ENCODE measurements at places on chromosomes 1 and 21.

- DNase-seq: peak; percentile 85
Measured at GRCh38 chr1:203278082-203278884, 27.0 kb upstream of the BTG2 start.

DNA sequence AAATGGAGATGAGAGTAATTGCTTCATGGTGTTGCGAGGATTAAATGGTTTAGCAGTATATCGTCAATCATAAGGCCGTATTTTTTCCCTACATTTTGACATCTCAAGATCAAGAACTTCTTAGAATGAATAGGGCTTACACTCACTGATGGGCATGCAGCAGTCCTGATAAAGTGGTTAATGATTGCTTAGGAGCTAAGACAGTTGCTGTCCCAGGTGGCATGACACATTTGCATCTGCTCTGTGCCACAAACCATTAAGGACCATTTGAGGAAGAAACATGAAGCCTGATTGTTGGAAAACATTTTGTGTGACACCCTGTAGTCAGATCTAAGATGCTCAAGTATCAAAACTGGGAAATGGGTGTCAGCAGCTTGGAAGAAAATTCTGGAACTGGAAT is 81.0 kb upstream of the SGIP1 start:
- no peak for DNase-seq

DNA sequence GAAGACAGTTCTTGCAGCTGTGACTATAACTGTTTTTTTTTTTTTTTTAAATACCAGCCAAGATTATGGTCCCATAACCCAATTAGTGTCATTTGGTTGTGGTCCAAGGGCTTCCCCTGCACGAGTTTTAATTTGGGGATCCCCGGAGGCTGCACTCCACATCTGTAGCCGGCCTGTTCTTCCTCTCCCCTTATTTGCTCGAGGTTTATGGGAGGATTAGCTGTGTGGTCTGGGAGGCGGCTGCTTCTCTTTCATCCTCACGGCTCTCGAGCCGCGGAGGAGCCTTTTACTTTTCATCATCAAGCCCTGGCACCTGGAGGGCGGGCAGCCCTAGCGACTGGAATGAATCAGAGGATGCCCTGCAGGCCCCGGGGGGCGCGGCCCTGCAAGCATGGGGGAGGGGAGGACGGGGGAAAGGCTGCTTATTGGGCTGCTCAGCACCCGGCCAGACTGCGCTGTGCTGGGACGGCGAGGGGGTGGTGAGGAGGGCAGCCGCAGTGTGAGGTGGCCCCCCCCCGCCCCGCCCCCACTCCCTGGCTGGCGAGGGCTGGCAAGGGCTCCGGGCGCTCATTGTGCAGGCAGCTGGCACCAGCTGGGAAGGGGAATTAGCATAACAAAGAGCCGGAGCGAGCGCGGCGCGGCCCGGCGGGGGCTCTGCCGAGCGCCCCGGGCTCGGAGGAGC is 18.5 kb downstream of the SERTAD4 start:
- peak; percentile 85 for DNase-seq

DNA sequence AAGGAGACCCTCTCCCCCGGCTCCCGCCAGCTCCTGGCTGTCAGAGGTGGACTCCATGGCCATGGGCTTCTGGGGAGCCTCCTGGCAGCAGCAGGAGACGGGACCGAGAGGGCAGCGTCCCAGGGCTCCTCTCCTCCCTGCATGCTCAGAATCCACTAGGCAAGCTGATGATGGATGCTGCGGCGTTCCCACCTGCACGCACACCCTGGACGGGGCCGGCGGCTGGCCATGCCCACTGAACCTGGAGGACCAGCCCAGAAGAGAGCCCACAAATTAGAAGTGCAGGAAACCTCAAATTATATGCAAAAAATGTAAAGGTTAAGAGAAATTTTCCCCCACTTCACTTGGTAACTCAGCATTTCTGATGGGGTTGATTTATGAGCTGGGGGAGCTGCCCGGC is 77.3 kb upstream of the ARHGEF16 start:
- no peak for DNase-seq

DNA sequence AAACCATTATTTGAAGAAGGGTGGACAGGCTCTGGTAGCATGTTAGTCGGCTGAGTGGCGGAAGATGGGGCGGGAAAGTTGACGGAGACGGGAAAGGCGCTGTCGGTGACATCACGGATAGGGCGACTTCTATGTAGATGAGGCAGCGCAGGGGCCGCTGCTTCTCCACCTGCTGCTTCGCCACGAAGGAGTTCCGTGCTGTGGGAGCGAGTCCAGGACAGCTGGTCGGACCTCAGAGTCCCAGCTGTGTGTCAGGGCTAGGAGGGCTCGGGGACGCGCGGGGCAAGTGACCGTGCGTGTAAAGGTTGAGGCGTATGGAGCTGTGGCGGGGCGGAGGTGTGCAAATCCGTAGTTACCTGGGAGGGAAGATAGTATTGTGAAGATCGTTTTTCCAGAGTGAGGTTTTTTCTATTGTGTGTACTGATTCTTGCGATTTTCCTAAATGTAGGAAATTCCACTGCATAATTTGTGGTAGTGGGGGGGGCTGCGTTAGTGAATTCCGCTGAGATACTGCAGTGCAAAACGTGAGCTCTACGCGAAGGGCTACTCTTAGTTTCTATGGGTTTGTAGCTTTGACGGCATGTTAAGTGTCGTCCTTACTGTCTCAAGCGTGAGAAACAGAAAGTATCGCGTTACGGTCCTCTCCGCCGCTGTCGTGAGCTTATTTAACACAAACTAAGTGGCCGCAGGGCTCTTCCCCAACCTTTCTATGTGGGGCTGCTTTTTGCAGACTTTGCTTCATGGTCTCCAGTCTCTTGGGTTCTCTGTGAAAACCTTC is 111.2 kb upstream of the NBPF11 start:
- DNase-seq: peak; percentile 14

- no peak for DNase-seq
Measured at GRCh38 chr1:78223417-78224215, 177.8 kb downstream of the GIPC2 start.

DNA sequence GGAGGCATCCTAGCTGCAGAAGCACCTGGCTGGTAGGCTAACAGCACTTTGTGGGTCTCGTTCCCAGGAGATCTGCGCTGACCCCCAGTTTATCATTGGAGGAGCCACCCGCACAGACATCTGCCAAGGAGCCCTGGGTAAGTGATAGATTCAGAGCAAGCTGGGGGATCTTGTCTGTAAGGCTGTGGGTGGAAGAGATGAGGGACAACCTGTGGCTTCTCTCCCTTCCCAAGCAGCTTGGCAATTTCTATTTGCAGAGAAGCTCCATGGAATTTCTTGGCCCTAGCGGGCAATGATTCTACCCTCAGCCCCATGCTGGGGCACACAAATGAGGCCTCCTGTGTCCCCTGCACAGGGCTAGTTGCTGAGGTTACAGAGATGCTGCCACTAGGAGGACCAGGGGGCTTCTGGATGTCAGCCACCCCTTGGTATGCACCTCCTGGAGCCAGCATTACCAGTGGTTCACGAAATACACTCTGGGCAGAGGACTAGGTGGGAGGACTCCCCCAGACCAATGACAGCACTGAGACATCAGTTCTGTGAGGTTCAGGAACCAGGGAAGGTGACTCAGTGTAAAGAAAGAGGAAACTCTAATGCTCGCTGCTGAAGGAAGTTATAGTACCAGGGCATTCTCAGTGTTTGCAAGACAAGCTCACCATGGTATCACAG is 5.5 kb downstream of the CAPN2 start:
- no peak for DNase-seq

- DNase-seq: no peak
Measured at GRCh38 chr1:78471890-78472620, 18.7 kb upstream of the PTGFR start.

DNA sequence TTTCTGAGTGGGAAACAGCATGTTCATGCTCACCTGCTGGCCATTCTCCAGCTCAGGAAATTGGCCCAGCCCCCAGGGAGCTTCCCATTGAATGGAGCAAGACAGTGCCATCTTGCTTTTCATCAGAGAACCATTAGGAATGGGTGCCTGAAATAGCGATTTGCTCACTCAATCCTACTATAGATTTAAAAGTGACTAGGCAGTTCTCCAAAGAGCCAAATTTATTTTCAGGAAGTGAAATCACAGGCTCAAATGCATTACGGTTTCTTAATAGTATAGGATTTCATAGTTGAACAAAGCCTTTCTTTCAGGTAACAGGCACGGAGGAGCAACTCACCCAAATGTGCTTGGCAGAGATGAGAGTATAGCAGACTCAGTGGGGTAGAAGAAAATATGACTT is 272.1 kb downstream of the GRIK1 start:
- DNase-seq: no peak

GRCh38 chr1:3053366-3053980 is 15.5 kb upstream of the PRDM16 start:
- DNase-seq: no peak

GRCh38 chr1:116765962-116766361 is 11.7 kb downstream of the CD2 start:
- DNase-seq: no peak

DNA sequence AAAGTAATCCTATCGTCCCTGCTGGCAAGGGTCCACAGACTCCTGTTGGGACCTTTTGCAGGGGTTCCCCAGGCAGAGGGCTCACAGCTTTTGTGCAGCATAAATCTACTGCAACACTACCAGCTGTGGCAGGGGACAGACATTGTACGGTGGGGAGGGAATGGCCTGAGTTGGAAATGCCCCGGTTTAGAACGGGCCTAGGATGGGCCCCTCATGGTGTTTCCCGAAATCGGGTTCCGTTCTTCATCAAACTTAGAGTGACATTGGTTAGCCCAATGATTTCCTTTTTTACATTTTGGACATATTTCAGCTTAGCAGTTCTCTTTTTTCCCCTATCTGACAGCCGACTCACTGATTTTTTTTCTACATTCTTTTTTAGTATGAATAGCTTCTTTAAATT is 26.5 kb upstream of the SAMD11 start:
- no peak for DNase-seq

- no peak for DNase-seq
Measured at GRCh38 chr1:203039609-203040512, 13.6 kb downstream of the PPFIA4 start.

DNA sequence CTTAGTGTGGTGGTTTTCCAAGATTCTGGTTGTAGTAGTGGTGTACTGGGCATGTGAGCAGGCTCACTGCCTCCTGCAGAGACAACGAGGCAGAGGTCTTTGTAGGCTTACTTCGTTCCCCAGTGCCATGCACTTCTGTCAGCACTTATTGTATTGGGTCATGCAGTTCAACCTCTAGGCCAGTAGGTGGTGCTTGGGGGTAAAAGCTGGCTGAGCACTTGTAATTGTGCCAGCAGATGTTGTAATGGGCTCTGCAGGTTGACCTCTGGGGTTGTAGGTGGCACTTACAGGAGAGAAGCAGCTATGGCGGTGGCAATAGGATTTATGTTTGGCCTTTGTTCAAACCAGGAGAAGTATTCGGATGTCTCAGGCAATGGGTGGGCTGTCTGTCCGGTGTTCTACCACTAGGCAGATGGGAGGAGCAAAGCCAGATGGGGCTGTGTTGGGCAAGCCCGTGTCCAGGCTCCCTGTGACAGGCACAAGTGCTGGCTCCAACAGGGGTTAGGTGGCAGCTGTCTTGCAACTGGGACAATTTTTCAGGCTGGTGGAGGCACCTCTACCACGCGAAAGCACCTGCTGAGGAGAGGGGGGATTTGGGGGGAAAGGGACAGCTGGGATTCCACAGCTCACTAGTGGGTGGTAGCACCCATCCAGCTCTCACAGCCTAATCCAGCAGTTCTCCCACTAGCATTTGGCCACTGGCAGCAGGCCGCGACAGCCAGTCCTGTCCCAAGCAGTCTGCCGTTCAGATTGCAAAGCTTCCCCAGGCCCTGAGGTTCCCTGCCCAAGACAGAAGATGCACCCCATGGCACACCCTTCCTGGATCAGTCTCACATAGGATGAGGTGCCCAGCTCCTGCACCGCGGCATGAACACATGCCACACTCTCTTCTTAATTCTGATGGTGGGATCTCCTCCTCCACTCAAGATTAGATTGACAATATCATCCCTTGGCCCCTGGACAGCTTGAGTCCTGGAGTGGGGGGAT is 274.5 kb downstream of the CTH start:
- DNase-seq: no peak

DNA sequence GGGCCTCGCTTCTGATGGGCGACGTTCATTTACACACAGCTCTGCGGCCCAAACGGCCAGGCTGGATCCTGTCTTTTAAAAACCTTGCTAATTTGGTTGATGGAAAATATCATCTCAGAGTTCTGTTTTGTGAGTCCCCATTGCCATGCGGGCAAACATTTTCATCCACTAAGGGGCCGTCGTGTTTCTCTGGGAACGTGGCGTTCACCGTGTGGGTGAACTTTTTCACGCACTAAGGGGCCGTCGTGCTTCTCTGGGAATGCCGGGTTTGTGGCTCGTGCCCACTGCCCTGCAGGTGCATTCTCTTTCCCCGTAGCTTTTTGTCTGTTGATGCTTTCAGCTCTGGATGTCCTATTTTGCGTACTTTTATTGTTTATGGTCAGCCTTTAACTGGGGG is 6.8 kb downstream of the COL18A1 start:
- DNase-seq: no peak

DNA sequence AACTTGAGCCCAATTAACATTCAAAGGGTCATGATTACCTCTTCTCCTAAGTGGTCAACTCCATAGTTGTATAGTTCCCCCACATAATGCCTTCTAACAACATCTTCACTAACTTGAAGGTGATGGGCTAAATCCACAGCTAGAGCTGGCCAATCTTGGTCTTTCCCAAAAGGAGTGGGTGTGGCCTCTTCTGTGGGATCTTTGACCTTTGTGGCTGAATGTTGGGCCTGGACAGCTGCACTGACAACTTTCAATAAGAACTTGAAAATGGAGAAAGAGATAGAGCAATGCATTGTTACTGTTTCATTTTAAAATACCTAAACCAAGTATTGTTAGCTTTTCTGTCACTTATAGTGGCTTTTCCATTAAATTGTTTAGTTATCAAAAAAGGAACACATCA is 59.2 kb downstream of the IARS2 start:
- DNase-seq: no peak

- DNase-seq: no peak
Measured at GRCh38 chr1:206001476-206001888, 1.7 kb downstream of the RAB7B start.

GRCh38 chr1:23657659-23658275 is 33.8 kb upstream of the RPL11 start:
- DNase-seq: no peak

GRCh38 chr1:229778794-229779193 is 152.7 kb downstream of the URB2 start:
- no peak for DNase-seq
